ENCODE measurements at places on chromosomes 5 and 9.

- no peak for DNase-seq
These were observed 2.8 kb downstream of the MGAT4B start for GRCh38 chr5:179803651-179804554.

GRCh38 chr9:13143281-13143680 lies 136.2 kb downstream of the MPDZ start:
- no peak for DNase-seq

GRCh38 chr9:103371152-103371551 lies 376.0 kb downstream of the CYLC2 start:
- DNase-seq = no peak

DNA sequence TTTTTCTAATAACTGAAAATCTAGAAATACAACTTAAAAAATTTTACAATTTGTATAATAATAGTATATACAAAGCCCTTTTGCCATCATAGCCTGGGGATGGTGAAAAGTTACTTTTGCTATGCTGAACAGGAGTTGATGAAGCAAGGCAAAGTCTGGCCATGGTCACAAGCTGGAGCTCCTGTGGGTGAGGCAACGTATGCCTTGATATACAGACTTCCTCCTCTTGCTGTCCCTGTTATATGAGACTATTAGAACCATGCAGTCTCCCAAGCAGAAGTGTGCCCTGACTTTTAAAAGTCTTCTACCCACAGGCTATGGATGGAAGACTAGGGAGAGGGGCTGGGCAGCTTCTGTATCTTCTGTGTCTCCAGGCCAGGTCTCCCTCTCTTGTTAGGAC lies 15.7 kb downstream of the FAM151B start:
- no peak for DNase-seq

DNA sequence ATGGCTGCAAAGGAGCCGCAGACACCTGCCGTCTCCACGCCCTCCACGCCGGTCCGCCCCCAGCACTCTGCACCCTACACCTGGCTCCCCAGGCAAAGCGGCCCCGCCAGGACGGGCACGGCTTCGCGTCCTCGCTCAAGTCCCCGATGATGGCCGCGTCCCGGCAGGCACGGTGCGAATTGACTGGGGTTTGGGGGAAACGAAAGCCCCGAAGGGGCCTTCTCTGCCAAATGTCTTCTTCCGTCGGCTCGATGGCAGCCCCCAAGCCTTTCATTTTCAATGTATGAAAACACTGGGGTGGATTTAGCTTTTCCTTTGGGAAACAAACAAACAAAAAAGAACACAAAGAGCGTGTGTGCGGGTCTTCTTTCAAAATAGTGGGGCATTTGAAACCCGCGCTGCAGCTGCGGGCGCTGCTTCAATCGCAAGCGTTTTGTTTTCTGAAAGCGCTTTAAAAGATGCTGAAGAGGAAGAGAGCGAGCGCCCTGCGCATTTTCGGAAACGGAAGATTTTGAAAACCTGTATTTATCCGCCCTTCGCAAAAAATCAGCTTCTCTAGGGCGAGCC lies 160.0 kb downstream of the RMI1 start:
- DNase-seq = peak; percentile 6

DNA sequence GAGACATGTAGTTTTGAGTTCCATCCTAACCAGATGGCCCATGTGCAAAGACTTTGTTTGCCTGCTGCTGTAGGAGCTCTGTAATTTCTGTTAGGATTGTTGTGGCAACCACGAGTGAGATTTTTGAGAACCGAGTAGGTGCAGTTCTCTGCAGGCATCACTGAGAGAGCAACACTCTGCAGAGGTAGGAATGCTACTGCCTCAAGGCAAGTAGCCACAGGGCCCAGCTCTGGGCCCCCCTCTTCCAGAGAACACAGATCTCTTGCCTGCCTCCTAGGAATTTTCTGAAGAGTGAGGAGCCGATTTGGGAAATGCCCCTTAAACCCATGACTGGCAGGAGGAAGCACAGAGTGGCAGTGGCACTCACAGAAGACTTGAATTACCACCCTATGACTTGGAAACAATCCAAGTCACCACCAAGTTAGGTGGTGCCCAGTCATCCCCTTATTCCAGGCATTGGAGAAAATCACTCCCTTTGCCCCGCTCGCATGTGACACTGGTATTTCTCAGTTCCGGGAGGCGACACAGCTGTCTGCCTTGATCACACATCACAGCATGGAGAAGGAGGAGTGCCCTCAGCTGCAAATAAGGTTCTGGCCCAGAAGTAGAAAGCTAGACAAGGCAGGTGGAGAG lies 52.5 kb upstream of the SLC2A8 start:
- no peak for DNase-seq

DNA sequence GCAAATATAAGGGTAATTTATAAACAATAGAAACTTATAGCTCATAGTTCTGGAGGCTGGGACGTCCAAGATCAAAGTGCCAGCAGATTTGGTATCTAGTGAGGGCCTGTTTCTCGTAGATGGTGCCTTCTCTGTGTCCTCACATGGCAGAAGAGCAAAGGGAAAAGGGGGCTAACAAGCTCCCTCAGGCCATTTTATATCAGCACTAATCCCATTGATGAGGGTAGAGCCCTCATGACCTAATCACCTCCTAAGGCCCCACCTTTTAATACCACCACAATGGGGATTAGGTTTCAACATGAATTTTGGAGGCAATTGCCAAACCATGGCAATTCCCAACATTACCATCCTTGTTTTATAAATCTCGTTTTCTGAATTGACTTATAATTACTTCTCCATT lies 259.8 kb downstream of the ARRDC3 start:
- no peak for DNase-seq

DNA sequence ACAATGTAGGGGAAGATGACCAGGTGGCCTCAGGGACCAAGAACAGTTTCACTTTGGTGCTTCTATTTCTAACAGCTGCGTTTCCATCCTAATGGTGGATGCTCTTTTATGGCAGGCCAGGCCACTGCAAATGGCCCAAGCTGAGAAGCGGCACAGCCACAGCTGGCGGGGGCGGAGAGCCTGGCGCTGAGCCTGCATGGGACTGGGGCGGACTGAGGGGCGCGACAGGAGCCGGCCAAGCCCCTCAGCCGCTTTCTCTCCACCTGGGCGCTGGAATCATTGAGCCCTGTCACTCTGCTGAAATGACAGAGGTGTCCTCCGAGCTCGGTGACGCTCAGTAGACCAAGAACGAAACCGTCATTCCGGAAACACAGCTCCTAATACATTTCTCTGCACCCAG lies 317.3 kb upstream of the PDE4D start:
- no peak for DNase-seq

- no peak for DNase-seq
These were observed 329.2 kb downstream of the TMEM232 start for GRCh38 chr5:110397281-110397680.

- no peak for DNase-seq
These were observed 183.0 kb downstream of the CETN3 start for GRCh38 chr5:90226433-90227099.

DNA sequence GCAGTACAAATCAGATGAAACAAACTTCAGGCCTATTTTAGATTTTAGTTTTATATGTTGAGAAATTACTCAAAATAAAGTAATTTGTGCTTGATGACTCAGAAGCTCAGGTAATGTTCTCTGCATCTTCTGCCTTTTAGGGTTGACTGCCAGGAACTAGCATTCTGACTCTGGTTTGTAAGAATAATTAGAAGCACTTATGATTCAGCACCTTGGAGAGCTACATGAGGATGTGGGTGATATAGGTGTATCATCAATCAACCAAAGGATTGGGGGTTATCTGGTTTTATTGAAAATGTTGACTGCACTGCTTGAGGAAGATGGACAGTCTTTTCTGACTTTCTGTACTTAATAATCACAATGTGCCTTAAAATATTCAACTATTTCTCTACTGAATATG lies 118.7 kb upstream of the SGCD start:
- no peak for DNase-seq

DNA sequence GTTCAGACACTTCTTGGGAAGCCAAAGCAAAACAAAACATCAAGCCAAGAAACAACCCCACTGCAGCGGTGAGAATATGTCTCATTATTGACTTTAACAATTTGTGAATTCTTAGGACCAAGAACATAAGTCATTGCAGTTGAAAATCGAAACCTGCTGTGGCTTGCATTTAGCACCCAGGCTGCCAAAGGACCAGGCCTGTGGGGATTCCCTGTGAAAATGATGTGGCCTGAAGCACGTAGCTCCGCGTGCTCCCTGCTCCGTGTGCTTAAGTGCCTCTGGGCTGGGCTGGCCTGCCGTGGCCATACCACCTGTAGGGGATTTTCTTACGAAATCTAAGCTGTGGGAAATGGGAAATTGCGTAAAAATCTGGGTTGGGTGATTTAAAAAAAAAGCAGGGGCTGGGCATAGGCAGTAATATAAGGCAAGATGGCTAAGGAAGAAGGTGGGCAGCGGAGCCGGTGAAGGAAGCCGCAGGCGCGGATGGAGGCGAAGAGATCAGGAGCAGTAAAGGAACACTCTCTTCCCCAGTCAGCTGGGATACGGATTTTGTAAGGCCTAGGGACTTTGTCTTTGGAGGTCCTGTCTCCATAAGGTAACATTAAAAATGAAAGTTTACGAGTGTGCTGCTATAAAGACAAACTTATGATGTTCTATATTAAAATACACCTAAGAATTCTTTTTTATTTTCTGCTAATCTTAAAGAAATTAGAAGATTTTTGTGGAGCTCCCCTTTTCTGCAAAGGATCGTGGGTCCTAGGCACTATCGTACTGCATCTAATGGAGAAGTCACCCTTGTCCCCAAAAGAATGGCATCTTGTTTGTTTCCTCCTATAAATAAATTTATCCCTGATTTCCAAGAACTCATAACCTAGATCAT lies 189.6 kb upstream of the SEMA6A start:
- no peak for DNase-seq

- DNase-seq = no peak
These were observed 156.3 kb downstream of the HMHB1 start for GRCh38 chr5:143968071-143968878.

GRCh38 chr5:127909066-127909465 lies 174.5 kb upstream of the SLC12A2 start:
- DNase-seq = no peak

- DNase-seq = no peak
These were observed 180.9 kb upstream of the SLC24A2 start for GRCh38 chr9:19969721-19970120.

DNA sequence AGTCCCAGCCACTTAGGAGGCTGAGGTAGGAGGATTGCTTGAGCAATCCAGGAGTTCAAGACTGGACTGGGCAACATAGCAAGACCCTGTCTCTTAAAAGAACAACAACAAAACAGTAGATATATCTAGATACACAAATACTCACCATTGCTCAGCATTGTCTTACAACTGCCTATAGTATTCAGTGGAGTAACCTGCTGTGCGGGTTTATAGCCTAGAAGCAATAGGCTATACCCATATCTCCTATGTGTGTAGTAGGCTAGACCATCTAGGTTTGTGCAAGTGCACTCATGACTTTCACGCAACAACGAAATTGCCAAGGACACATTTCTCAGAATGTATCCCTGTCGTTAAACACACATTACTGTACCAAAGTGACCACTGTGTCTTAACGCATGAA lies 44.7 kb downstream of the SLIT3 start:
- no peak for DNase-seq

- DNase-seq = no peak
These were observed 96.0 kb upstream of the PHF24 start for GRCh38 chr9:34862043-34862442.

- no peak for DNase-seq
These were observed 497.4 kb upstream of the CCNG1 start for GRCh38 chr5:162939991-162940390.

- DNase-seq = no peak
These were observed 61.1 kb downstream of the GNA14 start for GRCh38 chr9:77587042-77587441.

- DNase-seq = no peak
These were observed 725.3 kb upstream of the PTPRD start for GRCh38 chr9:11338130-11338529.

DNA sequence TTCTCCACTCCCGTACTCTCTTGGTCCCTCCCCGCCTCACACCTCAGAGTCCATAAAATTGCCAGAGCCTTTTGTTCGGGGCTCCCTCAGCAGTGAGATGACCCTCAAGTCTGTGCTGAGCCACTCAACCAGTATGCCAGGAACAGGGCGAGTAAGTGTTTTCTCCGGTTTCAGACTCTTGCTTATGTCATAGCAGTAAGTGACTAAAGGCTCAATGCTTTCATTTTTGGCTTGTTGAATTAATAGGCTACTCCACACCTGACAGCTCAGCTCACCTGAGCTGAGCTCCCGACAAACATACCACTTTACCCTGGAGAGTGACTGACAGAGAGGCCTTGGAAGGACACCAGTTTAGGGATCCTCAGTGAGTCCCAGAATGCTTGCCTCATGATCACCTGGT lies 30.5 kb downstream of the PCSK1 start:
- no peak for DNase-seq

- DNase-seq = no peak
These were observed 21.3 kb upstream of the TMOD1 start for GRCh38 chr9:97480174-97480573.

- no peak for DNase-seq
These were observed 81.8 kb downstream of the ZNF618 start for GRCh38 chr9:113957821-113958341.
